ENCODE measurements at places on chromosomes 1 and 21. TPM values are rescaled to one million over a fixed set of nuclear protein-coding genes. Genes with fewer than 3 reads are reported as not detected.

- DNase-seq: no peak
Measured at GRCh38 chr1:230143534-230143933, 76.5 kb downstream of the GALNT2 start.

DNA sequence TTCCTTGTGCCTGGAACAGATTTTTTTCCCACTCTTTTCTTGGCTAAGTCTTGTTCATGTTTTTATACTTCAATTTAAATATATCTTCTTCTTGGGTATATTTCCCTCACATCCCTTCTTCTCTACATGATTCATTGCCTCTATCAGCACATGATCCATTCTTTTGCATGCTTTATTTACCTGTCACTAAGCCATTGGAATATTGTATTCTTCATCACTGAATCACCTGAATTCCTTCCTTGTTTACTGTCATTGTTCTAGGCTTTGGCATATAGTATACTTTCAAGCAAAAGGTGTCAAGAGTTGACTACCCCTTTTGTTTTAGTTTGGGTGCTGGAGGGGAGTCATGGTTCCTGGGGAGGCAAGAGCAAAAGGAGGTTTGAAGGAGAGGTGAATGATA, 464.5 kb upstream of the LRRC7 start:
- no peak for DNase-seq

- no peak for DNase-seq
Measured at GRCh38 chr1:26020941-26021646, 481 bp upstream of the EXTL1 start.

Gene TENT5C
- total RNA-seq: 8.8 TPM

DNA sequence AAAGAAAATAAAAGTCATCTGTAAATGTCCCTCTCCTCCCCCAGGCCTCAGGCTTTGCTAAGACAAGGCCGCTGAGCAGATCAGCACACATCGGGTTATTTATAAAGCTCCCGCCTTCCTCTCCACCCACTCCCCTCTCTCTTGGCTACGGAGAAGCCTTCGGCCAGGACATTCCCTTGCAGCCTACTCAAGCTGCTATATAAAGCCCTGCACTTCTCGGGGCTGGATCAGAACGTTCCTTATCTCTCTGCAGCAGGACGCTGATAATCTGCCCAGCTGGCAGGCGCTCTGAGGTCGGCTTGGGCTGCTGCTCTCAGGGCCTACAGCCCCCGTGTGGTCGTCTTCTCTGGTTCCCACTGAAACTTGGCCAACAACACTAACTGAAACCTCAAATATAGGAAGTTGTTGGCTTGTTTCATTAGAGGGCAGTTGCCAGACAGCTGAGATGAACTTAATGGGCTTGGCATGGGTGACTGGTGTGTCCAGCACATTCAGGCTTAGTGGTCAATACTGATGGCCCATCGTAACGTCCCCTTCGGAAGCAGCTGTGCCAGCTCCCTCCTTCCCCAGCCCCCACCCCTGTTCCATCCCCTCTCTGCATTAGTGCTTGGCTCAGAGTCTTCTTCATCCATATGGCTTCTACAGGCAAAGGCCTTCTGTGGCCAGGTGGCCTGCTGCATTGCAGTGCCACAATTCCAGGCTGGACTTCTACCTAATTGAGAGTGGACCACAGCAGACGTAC, 64.6 kb downstream of the IER5 start:
- peak; percentile 98 for DNase-seq

DNA sequence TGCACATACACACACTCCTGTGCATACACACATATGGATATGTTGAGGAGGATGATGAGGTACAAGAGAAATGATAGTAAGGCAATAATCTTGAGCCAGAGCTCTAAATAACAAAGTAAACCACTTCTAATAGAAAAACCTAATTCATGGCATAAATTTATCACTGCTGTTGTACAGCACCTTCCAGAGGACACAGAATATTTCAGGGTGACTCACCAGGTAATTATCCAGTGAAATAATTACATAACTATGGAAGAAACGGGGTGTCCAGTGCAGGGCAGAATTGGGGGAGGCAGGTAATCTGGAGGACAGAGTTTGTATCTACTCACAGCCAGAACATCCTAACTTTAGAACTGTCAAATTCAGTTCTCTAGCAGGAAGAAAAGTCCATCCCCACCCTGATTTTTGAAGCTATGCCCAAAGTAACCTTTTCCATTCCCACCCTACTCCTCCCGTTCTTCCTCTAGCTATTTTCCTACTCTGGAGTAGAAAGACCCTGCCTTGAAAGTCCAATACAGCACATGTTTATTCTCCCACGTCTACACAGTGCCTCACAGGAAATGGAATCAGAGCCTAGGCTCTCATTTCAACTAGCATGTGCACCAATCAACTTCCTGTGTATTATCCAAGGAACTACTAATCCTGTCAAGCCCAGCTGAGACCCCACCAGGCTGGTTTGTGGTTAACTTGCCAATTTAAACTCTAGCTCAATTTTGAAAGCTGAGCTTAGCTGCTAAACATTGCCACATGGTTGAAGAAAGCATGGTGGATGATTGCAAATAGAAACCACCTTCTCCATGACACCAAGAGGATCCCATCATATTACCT, 96.6 kb downstream of the PTPN14 start:
- no peak for DNase-seq

DNA sequence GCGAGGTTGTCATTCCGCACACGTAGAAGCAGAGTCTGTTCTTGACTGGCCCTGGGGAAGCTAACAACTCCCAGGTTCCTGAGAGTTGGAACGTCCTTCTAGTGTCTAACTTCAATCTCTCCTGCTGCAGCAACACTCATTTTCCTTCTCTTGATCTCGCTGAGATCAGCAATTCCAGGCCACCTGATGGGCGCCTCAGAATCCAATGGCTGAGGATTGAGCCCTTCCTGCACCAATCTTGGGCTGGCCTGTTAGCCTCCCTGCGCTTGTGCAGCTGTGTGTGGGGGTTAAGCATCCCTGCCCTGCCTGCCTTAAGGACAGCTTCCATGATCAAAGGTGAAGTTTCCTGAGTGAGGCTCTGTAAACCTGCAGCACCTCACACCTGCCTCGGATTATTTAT, 87.9 kb downstream of the SYT2 start:
- no peak for DNase-seq

DNA sequence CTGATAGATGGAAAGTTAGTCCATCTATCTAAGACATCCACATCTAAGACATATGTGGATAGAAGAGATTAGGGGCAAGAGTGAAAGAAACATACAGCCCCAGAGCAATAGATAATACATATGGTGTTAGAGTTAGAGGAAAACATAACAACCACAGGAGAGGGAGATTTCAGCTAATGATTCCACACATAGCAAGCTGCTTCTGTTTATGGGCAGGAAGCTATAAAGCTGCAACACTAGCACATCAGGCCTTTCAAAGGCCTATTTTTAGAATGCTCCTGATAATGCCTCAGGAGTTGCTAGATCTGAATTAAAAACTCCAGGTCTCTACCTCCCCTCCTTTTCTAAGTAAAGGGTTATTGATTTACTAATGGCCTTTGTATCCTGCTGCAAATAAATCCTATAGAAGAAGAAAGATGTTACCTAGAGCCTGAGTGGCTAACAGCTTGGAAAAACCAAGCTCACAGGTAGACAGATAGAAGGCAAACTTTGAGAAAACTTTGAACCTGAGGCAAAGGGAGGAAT, 36.1 kb downstream of the BRINP2 start:
- DNase-seq: no peak

All from gastrocnemius medialis (tissue), 4 donors.